COLO829 (cell line): ENCODE measurements at places on chromosomes 11 and 22.

DNA sequence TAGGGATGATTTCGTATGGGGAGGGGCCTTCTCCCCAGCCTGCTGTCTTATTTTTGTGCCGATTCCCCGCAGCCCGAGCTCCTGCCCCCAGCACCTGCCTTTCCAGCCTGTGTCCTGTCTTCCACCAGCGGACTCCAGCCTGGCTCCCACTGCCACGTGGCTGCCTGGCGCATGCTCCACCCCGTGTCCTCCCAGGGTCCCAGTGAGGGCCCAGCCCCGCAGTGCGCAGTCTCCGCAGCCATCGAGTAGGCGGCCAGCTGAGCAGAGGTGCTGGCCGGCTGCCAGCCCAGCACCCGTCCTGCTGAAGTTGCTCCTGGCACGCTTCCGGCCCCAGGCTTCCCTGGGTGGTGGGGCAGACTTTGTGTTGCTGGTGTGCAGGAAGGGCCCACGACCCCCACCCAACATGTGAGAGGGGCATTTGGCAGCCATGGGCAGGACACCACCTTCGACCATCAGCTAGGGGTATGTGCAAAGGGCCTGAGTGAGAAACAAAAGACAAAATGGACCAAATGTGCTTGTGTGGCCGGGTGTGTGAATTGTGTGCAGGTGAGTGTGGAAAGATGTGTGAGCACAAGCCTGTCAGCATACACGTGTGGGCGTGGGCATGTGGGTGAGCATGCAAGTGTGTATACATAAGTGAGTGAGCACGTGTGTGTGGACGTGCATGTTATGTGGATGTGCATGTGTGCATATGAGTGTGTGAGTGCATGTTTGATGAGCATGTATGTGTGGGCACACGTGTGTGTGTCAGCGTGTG lies 55.9 kb downstream of the RTN4R start:
- DNase-seq, result peak; percentile 94

GRCh38 chr22:22235558-22235957 lies 9.0 kb upstream of the VPREB1 start:
- DNase-seq, result no peak

DNA sequence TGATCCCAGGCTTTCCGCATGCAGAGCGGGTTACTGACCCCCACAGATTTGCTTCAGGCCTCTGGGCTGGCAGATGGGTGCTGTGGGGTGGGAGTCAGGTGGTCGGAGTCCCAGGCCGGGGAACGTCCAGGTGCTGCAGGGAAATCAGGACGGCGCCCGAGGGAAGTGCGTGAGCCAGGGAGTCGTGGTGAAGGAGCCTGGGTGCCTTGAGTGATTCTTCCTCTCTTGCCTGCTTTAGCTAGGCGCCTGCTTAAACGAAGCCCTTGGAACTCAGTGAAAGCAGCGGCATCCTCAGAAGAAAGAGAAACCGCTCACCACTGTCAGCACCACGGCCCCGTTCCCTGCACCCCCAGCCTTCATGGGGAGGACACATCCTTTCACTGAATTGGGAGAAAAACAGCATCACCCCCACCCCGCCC lies 455.6 kb downstream of the BRD1 start:
- DNase-seq, result no peak

GRCh38 chr22:30187529-30188407 lies 58.8 kb downstream of the LIF start:
- no peak for DNase-seq

- peak; percentile 8 for DNase-seq
Measured at GRCh38 chr11:21769188-21769587, 423.7 kb upstream of the ANO5 start.

DNA sequence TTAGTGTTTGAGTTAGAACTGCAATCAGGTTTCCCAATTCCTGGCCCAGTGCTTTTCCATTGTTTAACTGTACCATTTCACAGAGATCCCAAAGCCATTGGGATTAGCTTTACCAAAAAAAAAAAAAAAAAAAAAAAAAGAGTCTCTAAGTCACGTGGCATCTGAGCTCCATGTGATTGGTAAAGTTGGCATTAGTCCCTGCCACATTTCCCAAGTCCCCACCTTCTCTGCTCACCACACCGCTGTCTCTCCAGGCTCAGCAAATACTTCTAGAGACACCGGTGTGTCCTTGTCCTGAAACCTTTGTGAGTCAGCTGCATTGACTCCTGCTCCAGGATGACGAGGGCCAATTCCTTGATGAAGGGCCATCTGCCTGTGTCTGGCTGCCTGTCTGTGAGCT lies 305.3 kb downstream of the KIRREL3 start:
- no peak for DNase-seq

DNA sequence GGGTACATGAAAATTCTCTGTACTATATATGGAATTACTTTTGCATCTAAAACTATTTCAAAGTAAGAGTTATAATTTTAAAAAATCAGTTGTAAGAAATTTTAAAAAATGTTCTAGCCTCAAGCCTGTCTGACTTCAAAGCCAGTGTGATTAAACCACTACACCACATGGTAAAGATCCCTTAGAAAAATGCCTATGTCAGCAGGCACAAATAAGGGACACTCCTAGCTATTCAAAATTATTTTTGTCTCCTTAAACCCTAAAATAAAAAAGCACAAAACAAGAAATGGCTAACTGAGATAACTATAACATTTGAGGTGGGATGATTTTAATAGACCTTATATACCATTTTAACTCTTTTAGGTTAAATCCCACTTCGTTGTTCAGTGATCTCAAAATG lies 64.0 kb upstream of the LIN7C start:
- no peak for DNase-seq

- no peak for DNase-seq
Measured at GRCh38 chr22:47796128-47796908, 1033.9 kb downstream of the TBC1D22A start.

DNA sequence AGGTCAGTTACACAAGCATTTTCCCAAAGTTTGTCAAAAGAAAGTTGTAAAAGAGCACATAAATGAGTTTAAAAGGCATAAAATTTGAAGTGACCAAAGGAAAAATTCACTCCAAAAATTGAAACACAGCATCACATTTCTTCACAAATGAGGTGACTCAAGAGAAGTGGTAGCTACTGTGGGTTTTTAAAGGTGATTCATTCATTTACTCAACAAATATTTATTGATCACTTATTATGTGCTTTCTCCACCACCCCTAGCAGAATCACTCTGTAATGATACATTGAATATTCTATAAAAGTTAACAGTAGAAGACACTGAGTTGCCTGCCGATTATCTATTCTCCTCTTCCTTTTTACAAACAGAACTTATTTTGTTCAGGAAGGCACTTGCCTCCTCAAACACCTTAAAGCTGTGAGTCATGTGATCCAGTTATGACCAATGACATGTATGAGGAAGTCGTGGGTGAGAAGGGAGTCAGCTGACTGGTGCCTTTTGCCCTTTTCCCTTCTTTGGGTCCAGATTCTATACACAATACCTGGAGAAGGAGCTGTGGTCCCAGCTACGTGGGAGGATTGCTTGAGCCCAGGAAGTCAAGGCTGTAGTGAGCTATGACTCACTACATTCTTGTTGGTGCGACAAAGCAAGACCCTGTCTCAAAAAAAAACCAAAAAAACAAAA lies 67.7 kb upstream of the CLNS1A start:
- DNase-seq, result peak; percentile 73

- no peak for DNase-seq
Measured at GRCh38 chr22:25853078-25853477, 111.1 kb downstream of the MYO18B start.

DNA sequence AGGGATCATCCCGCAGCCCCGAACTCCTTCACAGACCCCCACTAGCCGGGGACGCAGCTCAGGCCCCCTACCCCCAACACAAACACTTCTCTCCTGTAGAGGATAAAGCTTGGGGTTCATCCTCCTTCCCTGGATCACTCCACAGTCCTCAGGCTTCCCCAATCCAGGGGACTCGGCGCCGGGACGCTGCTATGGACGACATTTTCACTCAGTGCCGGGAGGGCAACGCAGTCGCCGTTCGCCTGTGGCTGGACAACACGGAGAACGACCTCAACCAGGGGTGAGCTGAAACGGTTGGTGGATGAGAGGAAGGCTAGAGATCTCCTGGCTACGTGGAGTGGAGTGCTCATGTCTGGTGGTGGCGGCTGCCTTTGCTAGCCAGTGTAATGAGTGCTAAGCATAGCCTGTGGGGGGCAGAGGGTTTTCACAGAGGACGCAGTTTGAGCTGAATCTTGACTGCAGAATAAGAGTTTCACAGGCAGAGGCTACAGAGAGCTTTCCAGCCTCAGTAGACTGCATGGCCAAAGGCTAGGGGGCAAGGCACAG lies 580 bp downstream of the ILK start:
- DNase-seq, result peak; percentile 63

GRCh38 chr11:116109228-116109627 lies 605.0 kb upstream of the CADM1 start:
- DNase-seq, result peak; percentile 11

- DNase-seq, result no peak
Measured at GRCh38 chr11:34273099-34273498, 84.7 kb downstream of the ABTB2 start.

DNA sequence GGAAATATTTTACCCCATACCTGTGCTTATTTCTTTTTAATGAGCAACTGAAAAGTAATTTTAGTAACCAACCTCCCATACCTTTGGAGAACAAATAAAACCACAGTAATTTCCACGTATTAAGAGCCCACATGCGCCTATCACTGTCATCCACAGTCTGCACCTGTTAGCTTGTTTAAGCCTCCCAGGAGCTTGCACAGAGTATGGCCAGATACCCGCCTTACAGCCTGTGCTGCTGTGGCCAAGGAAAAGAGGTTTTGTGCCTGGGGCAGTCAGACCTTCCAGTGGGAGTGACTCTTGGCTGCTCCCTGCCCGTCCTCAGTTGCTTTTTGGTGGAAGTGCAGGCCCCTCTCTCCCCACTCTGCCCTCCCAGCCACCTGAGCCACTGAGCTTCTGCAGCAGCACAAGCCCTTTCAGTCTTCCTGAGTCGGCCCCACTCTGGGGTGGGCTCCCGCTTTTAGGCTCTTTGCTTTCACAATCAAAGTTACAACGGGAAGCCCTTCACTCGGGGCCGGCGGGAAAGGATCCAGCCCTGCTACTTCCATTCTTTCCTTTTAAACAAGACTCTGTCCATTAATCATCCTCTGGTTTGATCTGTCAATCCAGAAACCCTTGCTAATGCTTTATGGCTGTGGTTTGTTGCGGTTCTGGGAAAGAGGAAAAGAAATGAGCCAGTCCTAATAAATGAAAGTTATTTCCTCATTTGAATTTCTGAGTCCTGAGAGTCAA lies 308.8 kb downstream of the TBC1D22A start:
- no peak for DNase-seq

DNA sequence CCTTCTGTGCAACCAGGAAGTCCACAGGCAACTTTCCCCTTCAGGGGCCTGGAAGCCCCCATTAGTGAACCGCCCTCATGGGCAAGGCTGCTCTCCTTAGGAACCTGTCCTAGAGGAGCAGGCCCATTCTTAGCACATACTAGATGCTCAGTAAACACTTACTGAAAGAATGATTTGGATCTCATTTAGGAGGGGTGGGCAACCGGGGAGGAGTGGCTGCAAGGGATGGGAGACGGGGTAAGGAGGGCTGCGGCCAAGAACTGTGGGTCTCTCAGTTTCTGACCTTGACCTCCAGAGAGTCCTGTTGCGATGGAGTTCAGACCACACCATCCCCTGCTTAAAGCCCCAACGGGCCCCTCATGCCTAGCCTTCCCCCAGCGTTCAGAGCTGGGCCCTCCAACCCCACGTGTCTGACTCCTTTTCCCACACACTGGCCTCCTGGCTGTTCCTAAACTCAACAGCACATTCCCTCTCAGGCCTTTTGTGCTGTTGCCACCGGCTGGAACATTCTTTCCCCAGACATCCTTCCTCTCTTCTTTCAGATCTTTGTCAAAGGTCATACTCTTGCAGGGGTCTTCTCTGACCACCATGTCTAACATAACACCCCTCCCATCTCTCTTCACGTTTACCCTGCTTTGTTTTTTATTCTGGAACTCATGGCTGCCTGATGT lies 20.7 kb upstream of the PICK1 start:
- DNase-seq, result no peak

- no peak for DNase-seq
Measured at GRCh38 chr11:45237711-45238315, 48.3 kb downstream of the SYT13 start.

- no peak for DNase-seq
Measured at GRCh38 chr11:121644187-121644512, 191.4 kb upstream of the SORL1-AS1 start.

- DNase-seq, result no peak
Measured at GRCh38 chr22:33741025-33741424, 179.3 kb downstream of the LARGE1 start.

- DNase-seq, result no peak
Measured at GRCh38 chr11:56714206-56714605, 15.3 kb downstream of the OR9G1 start.

DNA sequence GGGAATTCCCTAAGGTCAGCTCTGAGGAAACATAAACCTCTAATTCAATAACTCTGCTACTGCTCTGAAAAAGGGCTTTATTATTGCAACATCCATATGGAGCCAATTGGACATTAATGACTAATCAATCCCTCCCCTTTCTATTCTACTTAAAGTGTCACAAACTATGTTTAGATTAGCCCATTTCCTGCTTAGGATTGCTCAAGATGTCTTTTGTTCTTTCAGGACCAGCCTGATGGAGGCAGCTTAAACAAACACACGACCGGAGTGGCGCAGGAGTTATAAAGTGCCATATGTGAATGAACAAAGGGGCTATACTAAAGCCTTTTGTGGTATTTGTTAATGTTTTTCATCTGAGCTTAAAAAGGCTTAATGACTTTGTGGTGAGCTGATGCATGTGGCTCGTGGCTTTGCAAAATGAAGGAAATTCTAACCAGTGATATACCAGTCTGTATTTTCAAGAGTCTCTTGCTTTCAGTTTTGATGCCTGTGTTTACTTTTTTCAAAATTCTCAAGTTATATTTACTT lies 354.4 kb downstream of the SOX6 start:
- DNase-seq, result peak; percentile 84

DNA sequence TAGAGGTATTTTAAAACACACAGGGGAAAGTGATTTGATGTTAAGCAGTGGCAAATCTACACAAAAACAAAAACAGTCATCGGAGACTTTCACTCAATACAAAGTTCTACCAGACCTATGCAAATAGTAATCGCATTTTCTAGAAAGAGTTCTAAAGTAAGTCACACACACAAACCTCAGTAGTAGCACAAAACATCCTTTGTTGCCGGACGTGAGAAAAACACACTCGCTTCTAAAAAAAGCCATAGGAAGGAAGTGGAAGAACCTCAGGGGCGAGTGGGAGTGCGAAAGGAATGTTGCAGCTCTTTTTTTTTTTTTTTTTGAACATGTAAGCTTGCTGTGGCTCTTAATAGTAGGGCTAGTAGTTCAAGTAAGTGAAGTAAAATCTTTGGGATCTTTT lies 88.9 kb downstream of the MAML2 start:
- DNase-seq, result peak; percentile 74
